ENCODE measurements at places on chromosomes 5 and 9.

DNA sequence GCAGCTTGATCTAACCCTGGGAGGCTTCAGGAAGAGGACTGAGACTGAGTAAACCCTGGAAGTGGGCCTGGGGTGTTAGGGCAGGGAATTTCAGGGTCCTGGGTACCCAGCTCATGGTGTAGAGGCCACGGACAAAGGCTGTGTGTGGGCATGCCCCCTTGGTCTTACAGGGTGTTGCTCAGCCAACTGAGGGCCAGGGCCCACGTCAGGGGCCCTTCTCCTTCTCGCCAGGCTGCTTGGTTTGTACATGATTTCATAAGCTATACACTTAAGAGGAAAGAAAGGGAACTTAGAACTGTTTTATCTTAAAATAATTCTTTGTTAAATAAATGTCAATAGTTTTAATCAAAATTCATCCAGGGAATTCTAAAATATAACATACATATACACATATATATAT, 95.4 kb downstream of the TLE4 start:
- DNase-seq: no peak

DNA sequence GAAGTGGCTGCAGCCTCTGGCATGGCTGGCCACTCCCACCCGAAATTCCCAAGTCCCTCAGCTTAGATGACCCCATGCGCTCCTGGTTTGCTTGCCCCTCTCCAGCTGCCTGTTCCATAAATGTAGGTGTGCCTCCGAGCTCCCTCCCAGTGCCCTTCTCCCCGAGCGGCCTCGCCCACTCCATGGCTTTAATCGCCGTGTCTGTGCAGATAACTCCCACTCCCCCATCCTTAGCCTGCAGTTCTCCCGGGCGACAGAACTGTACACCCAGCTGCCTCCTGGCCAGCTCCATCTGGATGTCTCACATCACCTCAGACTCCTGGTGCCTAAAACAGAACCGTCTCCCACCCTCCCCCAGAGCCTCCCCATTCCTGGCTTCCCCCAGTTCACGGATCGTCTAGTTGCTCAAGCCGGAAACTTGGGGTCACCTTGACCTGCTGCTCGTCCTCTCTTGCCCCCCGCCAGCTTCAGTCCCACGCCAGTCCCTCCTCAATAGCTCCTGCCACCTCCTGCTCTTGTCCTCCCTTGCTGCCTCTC, 24.1 kb downstream of the HK3 start:
- DNase-seq: no peak

DNA sequence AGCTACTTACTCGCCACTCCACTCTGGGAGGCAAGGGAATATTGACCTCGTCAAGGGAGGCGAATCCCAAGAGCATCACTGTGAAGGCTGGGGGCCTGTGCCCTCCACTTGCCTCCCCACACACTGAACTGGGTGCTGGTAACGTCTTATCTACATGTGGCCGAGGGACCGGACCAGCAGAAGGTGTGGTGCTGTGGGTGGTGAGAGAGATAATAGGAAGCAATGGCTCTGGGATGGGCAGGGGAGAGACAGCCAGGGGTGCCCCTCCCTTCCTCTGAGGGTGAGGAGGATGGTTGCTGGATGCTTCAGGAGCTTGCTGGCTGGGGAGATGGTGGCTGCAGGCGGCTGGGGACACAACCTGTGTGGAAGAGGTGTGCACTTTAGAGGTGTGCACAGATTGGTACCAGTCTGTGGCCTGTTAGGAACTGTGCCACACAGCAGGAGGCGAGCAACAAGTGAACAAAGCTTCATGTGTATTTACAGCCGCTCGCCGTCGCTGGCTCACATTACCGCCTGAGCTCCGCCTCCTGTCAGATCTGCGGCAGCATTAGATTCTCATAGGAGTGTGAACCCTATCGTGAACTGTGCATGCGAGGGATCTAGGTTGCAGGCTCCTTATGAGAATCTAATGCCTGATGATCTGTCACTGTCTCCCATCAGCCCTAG, 100.3 kb downstream of the ENTREP1 start:
- no peak for DNase-seq

DNA sequence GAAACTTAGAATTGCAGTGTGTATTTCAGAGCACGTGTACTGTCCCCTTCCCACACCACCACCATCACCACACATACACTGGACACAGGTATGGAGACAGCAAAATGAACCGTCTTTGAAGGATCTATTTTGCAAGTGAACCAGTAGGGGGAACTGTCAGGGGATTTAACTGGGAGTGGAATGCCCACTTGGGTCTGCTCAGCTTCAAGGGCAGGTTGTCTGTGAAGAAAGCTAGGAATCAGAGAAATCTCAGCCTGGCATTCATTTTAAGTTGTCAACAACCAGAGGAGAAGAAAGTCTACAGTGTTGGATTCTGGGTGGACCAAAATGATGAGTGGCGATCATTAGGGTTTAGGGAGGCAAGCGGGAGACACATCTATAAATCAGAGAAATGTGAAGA, 147.0 kb downstream of the DCP2 start:
- no peak for DNase-seq

GRCh38 chr5:67941614-67942401, 273.7 kb upstream of the PIK3R1 start:
- no peak for DNase-seq

DNA sequence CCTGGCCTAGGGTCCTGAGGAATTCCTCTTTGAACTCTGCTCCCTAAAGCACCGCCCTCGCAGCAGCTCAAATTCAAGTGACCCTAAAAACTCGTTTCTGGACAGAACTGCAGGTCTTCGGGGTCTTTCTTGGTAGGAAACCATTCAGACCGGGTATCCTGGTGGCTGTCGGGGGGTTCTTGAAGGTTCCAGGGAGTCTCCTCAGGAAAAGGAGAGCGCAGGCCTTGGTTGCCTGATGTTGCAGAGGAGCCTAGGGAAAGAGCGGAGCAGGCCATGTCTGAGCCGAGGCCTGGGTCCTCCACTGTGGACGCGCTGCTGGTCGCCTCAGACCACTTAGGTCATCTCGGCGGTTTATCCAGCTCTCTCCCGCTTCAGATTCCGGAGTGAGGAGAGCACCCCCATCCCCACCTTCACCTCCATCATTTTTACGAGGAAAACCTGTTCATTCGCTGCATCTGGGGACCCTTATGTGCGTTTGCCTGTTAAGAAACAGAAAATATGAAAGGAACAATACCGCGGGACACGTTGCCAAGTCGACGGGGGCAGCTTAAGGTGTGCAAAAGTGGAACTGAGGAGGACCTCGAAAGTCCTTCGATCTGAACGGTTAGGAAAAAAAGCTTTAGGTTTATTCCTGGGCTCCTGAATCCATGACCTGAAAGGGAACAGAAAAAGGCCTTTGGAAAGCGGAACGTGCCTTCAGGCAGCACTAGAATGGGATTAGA, 299.4 kb downstream of the PARP8 start:
- peak; percentile 25 for DNase-seq

DNA sequence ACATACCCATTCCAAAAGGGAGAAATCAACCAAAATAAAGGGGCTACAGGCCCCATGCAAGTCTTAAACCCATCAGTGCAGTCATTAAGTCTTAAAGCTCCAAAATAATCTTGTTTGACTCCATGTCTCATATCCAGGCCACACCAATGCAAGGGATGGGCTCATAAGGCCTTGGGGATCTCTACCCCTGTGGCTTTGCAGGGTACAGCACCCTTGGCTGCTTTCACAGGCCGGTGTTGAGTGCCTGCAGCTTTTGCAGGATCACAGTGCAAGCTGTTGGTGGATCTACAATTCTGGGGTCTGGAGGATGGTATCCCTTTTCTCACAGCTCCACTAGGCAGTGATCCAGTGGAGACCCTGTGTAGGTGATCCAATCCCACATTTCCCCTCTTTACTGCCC, 5.0 kb upstream of the SPINK14 start:
- no peak for DNase-seq

Measured in posterior vena cava (tissue), 2 donors.